A549 treated with Mapracorat at 1 μM for 4 hours (cell line): ENCODE measurements at places on chromosomes 6 and 20. TPM values are rescaled to one million over a fixed set of nuclear protein-coding genes. Genes with fewer than 3 reads are reported as not detected.

The FAM184A gene
- 0.10 TPM in 1 of 5 replicates, not detected in the others for total RNA-seq

The VSX1 gene
- 0.77 to 1.5 TPM (median 0.89 TPM) in 5 replicates for total RNA-seq

The BPIFB4 gene
- total RNA-seq, result not detected in 5 replicates

The PBOV1 gene
- total RNA-seq, result not detected in 5 replicates

The ADGRF4 gene
- total RNA-seq, result 11.9 to 15.7 TPM (median 13.3 TPM) in 5 replicates
